HFFc6 (cell line): ENCODE measurements at places on chromosomes 1 and 21.
A peak's percentile ranks its signal among the peaks of the same experiment; 100 is the strongest.

DNA sequence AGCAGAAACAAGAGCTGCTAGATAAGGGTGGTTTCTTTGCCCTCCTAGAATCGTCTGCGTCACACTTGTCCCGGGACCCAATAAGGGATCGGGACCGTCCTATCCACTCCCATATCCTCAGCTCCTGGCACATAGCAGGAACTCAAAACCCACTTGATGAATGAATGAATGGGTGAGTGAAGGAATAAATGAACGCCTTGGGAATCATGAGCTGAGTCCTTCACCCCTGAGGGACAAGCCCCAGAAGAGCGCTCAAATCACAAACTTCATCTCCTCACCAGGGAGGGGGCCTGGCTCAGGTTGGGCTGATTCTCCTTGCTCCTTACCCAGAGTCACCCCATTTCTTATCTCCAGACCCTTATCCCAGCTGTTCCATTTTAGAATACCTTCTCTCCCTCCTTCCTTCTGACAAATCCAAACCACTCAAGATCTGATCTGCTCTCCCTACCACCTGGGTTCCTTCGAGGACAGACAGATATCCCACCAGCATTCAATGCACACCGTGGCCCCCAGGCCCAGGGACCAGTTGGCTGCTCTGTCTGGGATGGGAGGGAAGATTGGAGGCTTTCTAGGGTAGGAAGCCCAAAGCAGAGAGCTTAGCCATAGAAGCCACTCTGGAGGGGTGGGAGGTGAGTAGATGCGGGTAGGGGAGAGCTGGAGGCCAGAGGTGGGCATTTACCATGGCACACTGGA, 643 bp upstream of the MOB3C start:
- no peak for DNase-seq

DNA sequence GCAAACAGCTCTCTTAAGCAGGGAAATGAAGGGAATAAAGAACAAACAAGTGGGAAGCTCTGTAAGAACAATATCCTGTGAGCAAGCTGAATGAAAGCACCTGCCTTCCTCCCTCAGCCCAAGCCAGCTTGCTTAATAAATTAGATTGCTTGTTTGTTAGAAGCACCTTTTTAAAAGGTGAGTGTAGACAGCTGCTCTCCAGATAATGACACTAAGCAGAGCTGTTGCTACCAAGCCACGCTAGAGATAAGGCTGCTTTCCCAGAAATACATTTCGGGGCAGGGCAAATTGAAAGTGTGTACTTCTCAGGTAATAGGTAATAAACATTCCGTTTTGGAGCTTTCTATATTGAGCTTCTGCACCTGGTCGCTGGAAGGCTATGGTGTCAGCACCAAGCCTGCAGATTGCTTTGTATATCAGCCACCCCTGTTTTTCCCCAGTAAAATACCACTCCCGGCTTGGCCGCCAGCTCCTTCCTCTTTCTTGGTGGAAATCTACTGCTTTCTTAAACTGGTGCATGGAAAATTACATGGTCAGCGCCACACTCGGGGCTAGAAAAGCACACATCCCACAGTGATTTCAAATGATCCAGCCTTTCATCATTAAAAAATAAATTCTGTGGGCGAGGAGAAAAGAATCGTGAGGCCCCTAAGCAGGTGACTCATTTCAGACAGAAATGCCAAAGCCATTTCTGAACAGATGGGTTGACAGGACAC, 151.3 kb downstream of the ETS2 start:
- no peak for DNase-seq

DNA sequence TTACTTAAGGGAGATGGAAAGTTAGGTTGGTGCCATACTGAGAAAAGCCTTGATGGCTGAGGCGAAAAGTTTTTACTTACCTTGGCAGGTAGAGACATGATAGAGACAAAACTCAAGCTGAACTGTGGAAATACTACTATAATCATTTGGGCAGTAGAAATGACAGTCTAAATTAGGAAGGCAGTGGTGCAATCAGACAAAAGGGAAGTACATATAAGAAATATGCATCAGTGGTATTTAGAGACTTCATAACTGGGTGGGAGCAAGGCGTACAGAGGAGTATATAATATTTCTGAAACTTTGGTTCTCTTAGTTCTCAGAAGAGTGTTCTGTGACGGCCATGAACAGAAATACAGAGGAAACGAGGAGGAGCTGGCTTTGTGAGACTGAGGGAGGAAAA, 2.4 kb upstream of the CEP350 start:
- no peak for DNase-seq

DNA sequence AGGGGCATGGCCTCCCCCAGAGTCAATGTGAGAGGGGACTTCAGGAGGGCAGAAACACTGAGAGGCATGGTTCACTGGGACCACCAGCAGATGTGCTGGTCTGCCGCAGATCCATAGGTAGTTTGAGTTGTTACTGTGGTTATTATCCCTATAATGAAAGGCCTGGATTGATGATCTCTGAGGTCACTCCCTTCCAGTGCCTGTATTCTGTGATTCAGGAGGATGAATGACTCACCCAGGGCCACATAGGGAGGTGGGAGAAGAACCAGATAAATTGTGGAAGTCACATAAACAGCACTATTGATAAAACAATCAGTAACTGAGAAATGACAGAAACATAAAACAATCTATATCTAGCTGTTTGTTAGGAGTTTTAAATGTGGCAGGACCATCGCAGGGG, 22.7 kb upstream of the ACTL8 start:
- DNase-seq, result peak; percentile 48

DNA sequence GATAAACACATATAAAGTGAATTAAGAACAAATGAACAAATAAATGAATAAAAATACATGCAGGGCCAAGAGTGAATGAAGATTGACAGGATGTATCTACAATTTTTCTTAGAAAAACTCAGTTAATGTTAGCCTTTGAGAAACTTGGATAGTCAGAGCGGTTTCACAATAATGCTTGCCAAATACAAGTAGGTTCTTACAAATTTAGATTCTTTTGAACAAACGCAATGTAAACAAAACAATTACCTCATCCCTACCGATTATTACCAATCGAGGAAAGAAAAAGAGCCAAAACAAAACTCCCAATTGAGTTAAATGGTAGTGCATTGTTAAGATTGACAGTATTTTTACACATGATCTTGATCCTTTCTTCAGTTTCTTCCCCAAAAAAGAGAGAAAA, 176.9 kb upstream of the DEPDC1 start:
- DNase-seq, result no peak

DNA sequence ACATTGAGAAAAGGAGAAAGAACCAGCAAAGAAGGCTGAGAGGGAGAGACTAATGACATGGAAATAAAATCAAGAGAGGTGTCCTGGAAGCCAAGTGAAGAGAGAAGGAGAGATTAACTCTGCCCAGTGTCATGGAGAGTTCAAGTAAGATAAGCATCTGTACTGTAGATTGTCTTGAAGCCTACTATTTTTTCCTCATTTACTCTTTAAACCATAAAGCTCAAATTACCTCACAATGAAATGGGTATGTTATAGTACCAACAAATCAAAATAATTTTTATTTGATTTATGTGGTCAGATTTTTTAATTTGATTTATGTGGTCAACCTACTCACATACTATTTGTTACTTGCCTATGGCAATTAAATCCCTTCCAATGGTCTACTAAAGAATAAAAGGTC, 5.2 kb upstream of the PALMD start:
- DNase-seq, result no peak

GRCh38 chr1:242546849-242547729, 22.6 kb upstream of the PLD5 start:
- DNase-seq, result no peak

DNA sequence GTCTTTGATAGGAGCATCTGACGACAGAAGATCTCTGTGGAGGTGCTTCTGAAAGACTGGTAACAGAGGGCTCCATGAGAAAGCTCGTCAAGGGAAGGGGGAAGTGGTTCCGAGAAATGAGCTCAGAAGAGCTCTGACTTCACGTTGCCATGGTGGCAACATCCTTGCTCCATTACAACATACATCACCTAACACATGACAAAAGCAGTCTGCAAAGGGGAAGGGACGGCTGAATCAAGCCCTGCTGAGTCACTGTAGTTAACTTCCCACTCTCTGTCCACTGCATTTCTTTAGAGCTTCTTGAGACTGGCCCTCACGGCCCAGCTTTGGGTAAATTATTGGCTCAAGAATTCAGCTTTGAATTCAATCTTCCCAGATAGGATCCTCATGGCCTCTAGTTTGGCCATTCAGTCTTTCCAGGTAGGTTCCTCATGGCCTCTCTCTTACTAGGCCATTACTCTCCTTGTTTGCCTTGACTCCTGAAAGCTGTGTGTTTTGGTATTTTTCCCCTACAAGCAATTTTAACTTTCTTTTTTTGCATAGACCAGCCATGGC, 88.0 kb upstream of the ZNF648 start:
- peak; percentile 88 for DNase-seq

- DNase-seq, result no peak
These were observed 15.9 kb upstream of the PEAR1 start for GRCh38 chr1:156877433-156878170.

GRCh38 chr1:55124470-55124869, 85.1 kb downstream of the PCSK9 start:
- DNase-seq, result no peak

GRCh38 chr1:70358921-70359564, 4.5 kb upstream of the ANKRD13C start:
- DNase-seq, result peak; percentile 56

- DNase-seq, result no peak
These were observed 537.2 kb upstream of the TMPRSS15 start for GRCh38 chr21:18940791-18941190.

- DNase-seq, result no peak
These were observed 19.3 kb downstream of the RPS6KA1 start for GRCh38 chr1:26548841-26549240.

GRCh38 chr1:203287109-203287893, 18.0 kb upstream of the BTG2 start:
- no peak for DNase-seq

DNA sequence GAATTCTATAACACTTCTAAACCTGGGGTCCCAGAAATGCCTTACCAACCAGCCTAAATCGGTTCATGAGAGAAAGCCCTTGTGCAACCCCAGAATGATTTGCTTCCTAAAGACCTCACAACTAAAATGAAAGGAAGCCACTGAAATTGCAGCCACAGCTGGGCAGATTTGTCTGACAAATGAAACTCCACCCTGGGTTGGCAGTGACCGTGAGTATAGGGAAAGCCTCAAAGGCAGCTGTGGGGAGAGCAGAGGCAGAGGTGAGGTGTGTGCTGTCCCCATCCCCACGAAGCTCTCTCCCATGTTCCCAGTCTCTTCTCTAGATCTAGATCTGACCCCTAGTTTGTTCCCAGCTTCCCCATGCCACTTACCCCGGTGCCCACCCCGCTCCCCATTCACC, 23.1 kb downstream of the RHBDL2 start:
- DNase-seq, result no peak
